Fibroblast of lung (primary cell): ENCODE measurements at places on chromosomes 4 and X.

GRCh38 chrX:18702362-18703195 is 4.9 kb upstream of the PPEF1 start:
- peak overlapping the region; percentile 16 for H3K4me3 ChIP-seq
- DNase-seq = peak; percentile 43
- no peaks in the 10 kb centered on the region for H3K4me1 ChIP-seq
- H3K27me3 ChIP-seq = no peaks in the 10 kb centered on the region
- H3K27ac ChIP-seq = no peak overlapping the region

DNA sequence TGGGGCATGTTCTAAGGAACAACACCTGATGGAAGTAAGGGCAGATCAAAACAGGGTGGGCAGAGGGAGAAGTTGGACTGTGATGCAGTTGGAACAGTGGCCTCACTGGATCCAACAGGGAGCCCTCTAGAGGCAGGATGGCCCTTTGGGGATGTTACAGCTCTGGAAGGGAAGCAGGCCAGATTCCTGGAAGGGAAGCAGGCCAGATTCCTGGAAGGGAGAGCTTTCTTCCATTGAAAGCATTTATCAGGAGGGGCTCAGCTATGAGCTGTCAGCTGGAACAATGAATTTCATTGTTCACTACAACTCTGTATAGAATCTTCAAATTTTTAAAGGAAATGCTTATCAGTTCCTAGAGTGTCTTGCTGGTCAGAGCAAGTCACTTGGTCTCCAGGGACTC is 17.7 kb downstream of the IL15 start:
- no peaks in the 10 kb centered on the region for H3K36me3 ChIP-seq
- no peaks in the 10 kb centered on the region for H3K4me1 ChIP-seq
- H3K27me3 ChIP-seq = no peaks in the 10 kb centered on the region
- peak; percentile 86 for DNase-seq
- H3K4me3 ChIP-seq = no peak overlapping the region

- no peak overlapping the region for H3K4me3 ChIP-seq
- no peaks in the 10 kb centered on the region for H3K27me3 ChIP-seq
- peak; percentile 18 for DNase-seq
- no peaks in the 10 kb centered on the region for H3K4me1 ChIP-seq
- no peak overlapping the region for H3K27ac ChIP-seq
- no peaks in the 10 kb centered on the region for H3K36me3 ChIP-seq
These were observed 4.2 kb downstream of the PAK3 start for GRCh38 chrX:111100191-111100590.

GRCh38 chr4:62399242-62399641 is 1199.1 kb downstream of the ADGRL3 start:
- H3K4me1 ChIP-seq = no peaks in the 10 kb centered on the region
- H3K4me3 ChIP-seq = no peak overlapping the region
- no peak for DNase-seq
- no peak overlapping the region for H3K27ac ChIP-seq

DNA sequence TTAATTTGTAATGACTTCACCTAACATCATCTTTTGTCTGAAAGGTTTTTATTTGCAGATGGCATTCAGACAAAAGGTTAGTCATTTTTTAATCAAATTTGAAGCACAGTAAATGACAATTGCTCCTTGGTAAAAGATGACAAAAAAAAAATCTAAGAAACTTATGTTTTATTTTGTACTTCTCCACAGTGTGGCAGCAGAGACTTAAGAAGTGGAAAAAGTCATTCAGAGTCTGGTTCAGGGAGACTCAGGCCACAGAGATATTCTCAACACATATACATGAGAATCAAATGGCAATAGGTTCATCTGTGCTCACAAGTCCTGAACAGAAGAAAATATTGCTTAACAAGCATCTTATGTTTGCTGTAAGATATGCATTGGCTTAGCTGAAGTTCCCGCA is 436.2 kb downstream of the KCNIP4 start:
- no peaks in the 10 kb centered on the region for H3K27me3 ChIP-seq
- H3K4me3 ChIP-seq = no peak overlapping the region
- DNase-seq = peak; percentile 29
- no peak overlapping the region for H3K27ac ChIP-seq
- H3K36me3 ChIP-seq = no peaks in the 10 kb centered on the region

DNA sequence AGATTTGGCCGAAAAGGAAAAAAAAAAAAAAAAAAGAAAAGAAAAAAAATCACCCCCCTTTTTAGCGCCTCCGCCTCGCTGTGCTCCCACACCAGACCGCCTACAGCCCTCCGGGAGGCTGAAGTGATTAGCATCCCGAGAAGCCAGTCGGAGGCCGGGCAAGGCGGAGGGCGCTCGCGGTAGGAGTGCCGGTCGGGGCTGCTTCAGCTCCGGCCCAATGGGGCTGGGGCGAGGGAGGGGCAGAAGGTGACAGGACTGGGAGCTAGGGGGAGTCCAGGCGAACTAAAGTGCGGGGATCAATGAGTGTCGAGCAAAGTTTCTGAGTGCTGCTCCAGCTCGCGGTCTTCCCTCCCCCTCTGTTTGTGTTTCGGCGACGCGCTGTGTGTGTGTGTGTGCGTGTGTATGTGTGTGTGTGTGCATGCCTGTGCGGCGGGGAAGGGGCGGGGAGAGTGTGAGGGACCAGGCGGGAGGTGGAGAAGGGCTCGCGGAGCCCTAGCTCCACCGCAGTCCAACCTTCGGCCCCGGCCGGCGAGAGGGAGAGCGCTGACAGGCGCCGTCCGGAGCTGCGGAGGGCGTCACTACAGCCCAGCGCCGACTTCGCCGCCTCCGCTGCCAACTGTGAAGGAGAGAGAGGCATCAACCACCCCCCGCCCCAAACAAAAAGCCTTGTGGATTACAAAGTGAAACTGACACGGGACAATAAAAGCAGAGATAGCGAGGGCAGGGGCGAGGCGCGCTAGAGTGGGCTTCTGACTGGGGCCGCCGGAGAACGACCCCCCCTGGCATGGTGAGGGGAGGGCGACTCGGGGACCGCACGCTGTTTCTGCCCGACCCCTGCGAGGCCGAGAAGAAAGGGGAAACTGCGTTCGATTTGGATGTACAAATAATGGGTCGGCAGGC is at the start of gene FAT4:
FAT4 (plus strand) TSS at position 280 of the 900 bp plus-strand sequence. CDS start 1,457 bp downstream, outside the sequence.
- peak within 1 kb of the TSS; percentile 91 for H3K4me3 ChIP-seq
- peaks cover 2% of the 10 kb centered on the region for H3K36me3 ChIP-seq
- no peaks in the 10 kb centered on the region for H3K27me3 ChIP-seq
- peak within 1 kb of the TSS; percentile 90 for H3K27ac ChIP-seq
- peaks cover 6% of the 10 kb centered on the region for H3K4me1 ChIP-seq

- no peak overlapping the region for H3K27ac ChIP-seq
- H3K4me3 ChIP-seq = no peak overlapping the region
- no peaks in the 10 kb centered on the region for H3K36me3 ChIP-seq
- H3K27me3 ChIP-seq = no peaks in the 10 kb centered on the region
- no peak for DNase-seq
- H3K4me1 ChIP-seq = no peaks in the 10 kb centered on the region
These were observed 297.5 kb downstream of the NAF1 start for GRCh38 chr4:162869157-162869556.

DNA sequence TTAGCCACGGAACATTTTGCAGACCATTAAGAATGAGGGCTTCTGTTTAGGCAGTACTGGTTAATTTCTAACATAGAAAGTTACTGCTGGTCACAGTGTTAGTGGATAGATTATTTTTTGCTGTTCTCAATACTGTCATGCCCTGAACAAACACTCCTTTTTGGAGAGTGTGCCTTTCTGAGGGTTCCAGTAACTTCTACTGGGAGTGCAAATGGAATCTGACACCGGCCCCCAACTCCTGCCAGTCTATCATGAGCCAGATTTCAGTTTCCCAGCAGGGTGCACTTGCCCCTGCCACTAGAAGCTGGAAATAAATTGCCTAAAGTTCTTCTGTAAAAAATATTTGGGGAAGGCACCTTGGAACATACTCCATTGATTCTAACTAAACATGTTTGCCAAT is 224.4 kb upstream of the GPC4 start:
- H3K4me1 ChIP-seq = no peaks in the 10 kb centered on the region
- no peak overlapping the region for H3K27ac ChIP-seq
- no peak overlapping the region for H3K4me3 ChIP-seq
- DNase-seq = no peak
- H3K27me3 ChIP-seq = no peaks in the 10 kb centered on the region

- DNase-seq = no peak
- no peaks in the 10 kb centered on the region for H3K27me3 ChIP-seq
- no peak overlapping the region for H3K27ac ChIP-seq
- no peaks in the 10 kb centered on the region for H3K4me1 ChIP-seq
These were observed 178.2 kb upstream of the FRMPD4 start for GRCh38 chrX:11960031-11960430.

DNA sequence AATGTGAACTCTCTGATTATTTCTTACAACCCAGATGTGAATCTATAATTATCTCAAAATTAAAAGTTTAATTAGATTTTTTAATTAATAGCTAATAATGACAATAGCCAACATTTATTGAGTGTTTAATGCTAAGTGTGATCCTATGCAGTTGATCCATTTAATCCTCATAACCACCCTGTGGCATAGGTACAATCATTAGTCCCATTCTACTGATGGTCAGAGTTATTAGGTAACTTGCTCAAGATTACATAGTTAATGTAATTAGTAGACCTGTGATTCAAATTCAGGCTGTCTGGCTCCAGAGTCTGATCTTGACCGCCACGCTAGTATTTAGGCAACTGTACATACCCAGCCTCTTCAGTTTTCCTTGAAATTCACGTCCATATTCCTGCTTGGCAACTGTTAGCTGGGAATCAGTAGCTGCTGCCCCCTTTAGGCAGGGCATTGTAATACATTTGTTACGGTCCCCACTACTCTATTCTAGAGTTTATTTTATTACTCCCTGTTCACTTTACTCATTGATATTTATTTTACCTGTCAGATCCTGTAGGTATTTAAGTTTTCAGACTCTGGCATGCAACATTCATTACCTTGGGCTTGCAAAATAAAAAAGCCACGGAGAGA is 20.6 kb upstream of the TEC start:
- no peaks in the 10 kb centered on the region for H3K36me3 ChIP-seq
- peak; percentile 18 for DNase-seq
- no peaks in the 10 kb centered on the region for H3K4me1 ChIP-seq
- no peaks in the 10 kb centered on the region for H3K27me3 ChIP-seq

DNA sequence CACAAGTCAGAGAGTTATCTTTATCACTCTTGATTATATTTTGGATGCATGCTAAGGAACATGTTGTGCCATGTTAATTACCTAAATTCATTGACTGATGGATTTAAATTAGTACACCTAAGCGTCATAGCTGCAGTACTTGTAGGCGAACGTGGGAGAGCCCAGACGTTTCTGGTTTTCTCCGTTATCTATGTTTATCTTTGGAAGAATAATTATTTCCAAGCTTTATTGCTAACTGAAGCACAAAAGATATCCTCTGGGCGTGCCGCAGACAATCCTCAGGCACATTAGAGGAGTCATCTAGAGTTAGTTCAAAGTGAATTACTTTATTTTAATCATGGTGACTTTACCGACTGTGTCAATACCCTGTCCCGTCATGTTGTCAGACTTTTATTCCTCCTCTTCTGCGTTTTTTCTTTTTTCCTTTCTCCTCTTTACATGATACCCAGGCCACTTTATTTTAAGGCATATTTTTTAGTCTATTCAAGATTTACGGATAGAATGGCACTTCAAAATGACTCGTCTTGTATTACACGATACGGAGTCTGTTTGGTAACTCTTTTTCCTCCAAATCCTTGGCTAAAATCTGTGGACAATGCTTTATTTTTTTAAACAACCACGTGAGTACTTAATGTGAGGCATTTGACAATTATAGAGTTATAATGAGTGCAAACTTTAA is 632.0 kb upstream of the TENM3 start:
- H3K27ac ChIP-seq = no peak overlapping the region
- H3K4me1 ChIP-seq = no peaks in the 10 kb centered on the region
- DNase-seq = peak; percentile 53
- no peaks in the 10 kb centered on the region for H3K36me3 ChIP-seq
- H3K4me3 ChIP-seq = no peak overlapping the region
- H3K27me3 ChIP-seq = no peaks in the 10 kb centered on the region

DNA sequence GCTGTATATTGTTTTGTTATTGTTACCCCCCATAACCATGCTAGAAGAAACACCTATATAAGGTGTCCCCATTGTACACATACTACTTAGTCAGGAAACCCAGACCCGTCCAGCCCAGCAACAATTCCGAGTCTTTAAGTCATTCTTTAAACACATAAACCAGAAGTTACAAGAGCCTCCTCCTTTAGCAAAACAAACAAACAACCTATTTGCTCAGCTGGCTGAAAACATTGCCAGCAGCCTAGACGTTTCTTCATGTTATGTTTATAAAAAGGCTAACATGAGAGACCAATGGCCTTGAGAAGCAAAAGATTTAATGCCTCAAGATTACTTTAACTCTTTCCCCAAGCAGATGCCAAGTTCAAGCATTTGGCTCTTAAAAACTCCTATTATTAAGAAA is 1.4 kb downstream of the ACOX3 start:
- H3K4me3 ChIP-seq = peak overlapping the region; percentile 91
- peak; percentile 57 for DNase-seq
- no peak overlapping the region for H3K27ac ChIP-seq
- H3K36me3 ChIP-seq = no peaks in the 10 kb centered on the region

DNA sequence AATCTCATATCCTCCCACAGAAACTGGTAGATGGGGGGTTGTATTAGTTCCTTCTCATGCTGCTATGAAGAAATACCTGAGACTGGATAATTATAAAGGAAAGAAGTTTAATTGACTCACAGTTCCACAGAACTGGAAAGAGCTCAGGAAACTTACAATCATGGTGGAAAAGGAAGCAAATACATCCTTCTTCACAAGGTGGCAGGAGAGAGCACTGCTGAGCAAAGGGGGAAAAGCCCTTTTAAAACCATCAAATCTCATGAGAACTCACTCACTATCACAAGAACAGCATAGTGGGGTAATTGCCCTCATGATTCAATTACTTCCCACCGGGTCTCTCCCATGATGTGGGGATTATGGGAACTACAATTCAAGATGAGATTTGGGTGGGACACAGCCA is 250.5 kb upstream of the GPRIN3 start:
- H3K27ac ChIP-seq = no peak overlapping the region
- H3K4me1 ChIP-seq = no peaks in the 10 kb centered on the region
- no peak overlapping the region for H3K4me3 ChIP-seq
- DNase-seq = no peak
- H3K36me3 ChIP-seq = no peaks in the 10 kb centered on the region
- no peaks in the 10 kb centered on the region for H3K27me3 ChIP-seq

DNA sequence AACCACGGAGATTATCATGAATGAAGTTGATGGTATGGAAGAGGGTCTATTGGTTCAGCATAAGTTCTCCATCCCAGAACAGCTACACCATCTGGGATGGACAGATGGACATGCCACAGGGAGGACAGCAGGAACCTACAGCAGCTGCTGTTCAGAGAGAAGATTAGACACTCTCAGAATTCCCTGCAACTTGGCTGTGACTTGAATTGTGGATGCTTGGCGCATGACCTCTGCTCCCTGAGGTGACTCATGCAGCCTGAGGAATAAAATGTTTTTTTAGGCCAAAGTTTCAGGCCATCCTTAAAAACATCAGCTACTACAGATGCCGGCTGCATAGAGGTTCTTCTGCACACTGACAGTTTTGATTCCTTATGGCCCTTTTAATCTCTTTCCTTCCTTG is 97.3 kb downstream of the RS1 start:
- no peaks in the 10 kb centered on the region for H3K27me3 ChIP-seq
- no peaks in the 10 kb centered on the region for H3K36me3 ChIP-seq
- H3K27ac ChIP-seq = no peak overlapping the region

GRCh38 chr4:140152751-140153418 is 1.1 kb downstream of the MAML3 start:
- H3K27ac ChIP-seq = peak overlapping the region; percentile 97
- peak overlapping the region; percentile 99 for H3K4me3 ChIP-seq
- no peaks in the 10 kb centered on the region for H3K36me3 ChIP-seq
- no peaks in the 10 kb centered on the region for H3K4me1 ChIP-seq
- DNase-seq = peak; percentile 49
